ENCODE measurements at places on chromosomes 7 and 10. TPM values are rescaled to one million over a fixed set of nuclear protein-coding genes. Genes with fewer than 3 reads are reported as not detected.

- no peak for ATAC-seq
These were observed 231.1 kb downstream of the REEP3 start for GRCh38 chr10:63752318-63752717.

PCBD1 gene
- total RNA-seq, result 63.4 TPM

DNA sequence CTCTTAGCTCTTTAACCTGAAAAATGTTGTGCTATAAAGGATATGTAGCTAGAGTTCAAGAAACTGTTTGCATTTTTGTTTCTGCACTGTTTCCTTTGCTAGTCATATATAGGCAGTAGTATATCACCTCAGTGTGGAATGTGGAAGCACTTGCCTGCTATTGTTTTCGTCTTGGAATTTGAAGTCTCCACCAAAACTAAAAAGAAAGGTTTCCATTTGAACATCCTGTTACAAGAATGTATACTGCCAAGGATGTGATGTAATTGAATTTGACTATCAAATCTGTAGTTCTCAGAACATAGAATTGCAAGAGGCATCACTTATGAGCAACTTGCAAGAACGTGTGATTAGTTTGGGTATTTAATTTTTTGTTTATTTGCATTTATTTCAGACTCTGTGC, 51.1 kb upstream of the MEOX2 start:
- no peak for ATAC-seq

FAM171A1 gene
- 5.0 TPM for total RNA-seq

DNA sequence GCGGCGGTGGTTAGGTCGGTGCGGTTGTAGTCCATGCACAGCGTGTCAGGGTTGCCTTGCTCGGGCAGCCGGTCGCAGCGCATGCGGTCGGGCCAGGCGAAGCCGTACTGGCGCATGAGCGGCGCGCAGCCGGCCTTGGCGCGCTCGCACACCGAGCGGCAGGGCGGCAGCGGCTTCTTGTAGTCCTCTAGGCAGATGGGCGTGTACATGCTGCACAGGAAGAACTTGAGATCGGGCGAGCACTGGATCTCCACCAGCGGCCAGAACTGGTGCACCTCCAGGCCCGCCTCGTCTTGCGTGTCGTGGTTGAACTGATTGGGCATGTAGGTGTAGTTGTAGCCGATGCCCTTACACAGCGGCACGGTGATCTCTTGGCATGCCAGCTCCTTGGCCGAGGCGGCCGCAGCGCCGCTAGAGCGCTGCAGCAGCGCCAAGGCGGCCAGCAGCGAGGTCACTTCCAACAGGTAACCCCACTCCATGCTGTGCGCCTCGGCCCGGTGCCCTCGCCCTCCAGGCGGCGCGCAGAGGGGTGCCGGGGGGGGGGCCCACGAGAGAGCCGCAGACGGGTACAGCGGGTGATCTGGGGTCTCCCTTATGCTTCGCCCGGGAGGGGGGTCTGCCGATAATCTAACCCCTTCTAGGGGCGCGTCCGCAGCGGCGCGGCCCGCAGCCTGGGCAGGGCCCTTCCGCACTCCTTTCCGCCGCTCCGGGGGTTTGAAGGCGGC, 983 bp downstream of the FZD8 start:
- ATAC-seq, result peak; percentile 39

SLC16A9 gene
- 0.54 TPM for total RNA-seq

DNA sequence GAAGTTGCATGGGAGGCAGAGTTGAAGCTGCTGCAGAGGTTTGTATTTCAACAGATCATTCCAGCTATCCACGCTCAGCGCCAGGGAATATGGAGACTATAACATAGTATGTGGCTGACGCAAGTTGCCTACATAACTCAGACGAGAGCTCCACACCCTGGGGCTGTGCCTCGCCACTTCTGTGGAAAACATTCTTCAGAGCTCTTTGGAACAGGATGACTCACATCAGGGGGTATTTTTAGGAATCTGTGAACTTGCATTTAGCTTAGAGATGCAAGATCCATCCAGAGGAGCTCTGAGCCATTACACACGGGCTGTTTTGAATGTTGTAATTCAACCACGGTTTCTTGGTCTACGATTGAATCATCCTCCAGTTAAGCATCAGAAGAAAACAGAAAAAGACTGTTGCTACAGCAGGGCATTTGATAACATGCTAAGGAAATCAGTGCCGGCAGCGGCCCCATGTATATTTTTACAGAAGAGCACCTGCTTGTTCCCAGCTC, 481.5 kb upstream of the AKR1E2 start:
- peak; percentile 95 for ATAC-seq

DNA sequence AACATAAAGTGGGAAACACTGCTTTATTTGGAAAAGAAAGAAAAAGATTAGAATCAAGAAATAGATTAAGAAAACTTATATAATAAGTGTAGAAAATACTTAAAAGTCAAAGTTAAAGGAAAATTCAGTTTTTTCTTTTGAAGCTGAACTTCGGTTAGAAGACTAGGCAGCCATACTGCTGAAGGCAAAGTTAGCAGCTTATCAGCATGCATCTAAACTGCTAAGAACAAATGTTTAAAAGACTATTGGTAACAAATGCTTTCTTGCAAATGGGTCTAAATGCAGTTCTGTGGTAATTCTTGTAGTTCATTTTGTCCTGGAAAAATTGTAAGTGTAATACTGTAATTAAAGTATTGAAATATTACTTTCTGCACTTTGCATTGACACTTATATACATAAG, 18.0 kb downstream of the MIOS start:
- ATAC-seq, result no peak

GRCh38 chr10:123134343-123134914, 1.3 kb upstream of the HMX3 start:
- ATAC-seq, result no peak

- no peak for ATAC-seq
These were observed 39.9 kb upstream of the EMX2 start for GRCh38 chr10:117502421-117503243.

ANKRD30A gene
- total RNA-seq, result not detected

- ATAC-seq, result no peak
These were observed 3.7 kb downstream of the PSTK start for GRCh38 chr10:122983898-122984297.

DNA sequence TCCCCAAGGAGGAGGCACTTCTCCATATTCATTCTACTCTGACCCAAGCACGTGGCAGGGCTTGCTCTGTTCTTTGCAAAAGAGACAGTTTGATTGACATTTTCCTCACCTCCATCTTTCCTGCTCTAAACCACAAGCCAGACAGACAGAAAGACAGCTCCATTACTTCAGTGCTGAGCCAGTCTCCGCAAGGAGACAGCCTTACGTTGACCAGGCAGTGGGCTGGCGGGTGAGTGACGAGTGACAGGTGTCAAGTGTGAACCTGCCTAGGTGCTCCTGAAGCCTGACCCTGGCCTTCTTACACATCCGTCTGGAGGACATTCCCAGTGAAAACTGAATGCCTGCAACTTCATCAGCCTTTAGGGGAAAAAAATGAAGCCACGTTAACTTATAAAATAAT, 314.6 kb downstream of the TNS3 start:
- ATAC-seq, result no peak

FMC1 gene
- 18.2 TPM for total RNA-seq

H2BK1 gene
- total RNA-seq, result not detected

DNA sequence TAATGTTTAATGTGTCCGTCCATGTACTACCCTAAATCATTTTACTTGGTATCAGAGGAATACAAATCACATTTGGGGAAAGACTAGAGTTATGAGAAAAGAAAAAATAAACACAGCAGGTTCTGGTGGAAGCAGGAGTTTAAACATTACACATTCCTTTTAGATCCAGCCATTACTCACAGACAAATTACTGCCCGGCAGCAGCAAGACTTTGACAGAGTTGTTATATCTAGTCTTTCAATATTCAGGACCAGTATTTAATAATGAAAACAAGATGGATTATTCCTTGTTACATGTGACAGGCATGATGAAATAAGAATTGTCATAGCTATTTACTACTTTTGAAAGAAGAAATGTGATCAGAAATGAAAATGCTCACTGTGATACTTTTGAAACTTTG, 131.8 kb upstream of the GNAI1 start:
- no peak for ATAC-seq

DNA sequence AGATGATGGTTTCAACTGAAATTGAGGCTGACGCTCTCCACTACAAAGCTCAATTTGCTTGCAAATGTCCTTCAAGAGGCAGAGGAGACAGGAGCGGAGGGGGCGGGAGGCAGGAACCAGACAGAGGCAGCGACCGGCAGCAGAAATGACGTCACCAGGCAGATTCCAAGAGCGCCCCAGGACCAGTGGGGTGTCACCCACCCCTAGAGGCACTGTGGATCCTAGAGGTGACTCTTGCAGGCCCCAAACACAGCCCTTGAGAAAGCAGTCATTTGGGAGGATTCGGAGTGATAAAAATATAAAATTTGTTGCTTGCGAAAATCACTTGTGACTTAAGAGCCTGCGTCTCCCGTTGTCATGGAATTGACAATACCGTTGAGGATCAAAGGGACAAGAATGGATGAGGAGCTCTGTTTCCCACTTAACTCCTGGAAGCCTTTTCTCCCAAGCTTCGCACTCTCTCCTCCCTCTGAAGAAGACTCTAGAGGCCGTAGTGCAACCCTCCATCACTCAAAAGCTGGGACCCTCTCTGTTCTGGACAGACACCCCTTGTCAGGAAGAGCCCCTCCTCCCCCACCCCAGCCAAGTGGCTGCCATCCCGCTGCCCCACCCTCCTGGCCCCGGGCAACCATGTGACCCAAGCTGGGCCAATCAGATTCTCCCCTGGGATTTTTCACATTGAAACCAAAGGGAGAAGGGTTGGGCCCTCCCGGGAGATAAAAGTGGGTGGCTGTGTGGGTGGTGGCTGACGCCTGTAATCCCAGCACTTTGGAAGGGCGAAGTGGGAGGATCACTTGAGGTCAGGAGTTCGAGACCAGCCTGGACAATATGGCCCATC, 16.3 kb upstream of the SLC29A4 start:
- no peak for ATAC-seq

DNA sequence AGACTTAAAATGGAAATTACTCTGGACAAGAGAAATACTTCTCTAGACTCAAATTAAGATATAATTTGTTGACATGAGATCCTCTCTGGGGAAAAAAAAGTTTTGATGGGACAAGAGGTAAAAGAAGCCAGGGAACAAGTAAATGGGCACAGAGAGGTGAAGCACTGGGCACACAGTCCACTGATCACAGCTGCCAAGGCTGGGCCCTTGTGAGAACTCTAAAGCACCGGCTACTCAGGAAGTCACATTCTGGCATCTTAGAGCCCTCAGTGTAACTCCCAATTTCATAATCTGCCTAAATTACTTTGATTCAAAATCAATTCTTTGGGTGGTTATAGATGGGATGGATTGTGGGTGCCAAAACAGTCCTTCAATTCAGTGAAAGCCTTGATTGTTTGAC, 123.2 kb upstream of the CACNA2D1 start:
- no peak for ATAC-seq

GRCh38 chr10:86344281-86344680, 22.3 kb downstream of the GRID1 start:
- ATAC-seq, result no peak

DNA sequence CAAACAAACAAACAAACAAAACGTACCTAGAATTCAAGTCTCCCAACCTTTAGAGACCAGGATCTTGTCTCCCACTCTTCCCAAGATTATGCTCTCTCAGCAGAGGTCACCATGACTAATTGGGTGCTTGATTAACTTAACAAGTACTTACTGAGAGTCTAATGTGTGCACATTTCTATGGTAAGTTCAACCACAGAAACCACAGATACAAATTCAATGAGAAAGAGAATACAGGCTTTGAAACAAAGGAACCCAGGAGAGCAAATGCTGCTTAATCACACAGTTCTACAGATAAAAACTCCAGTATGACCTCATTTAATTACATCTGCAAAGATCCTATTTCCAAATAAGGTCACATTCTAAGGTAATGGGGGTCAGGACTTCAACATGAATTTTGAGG, 142.8 kb downstream of the DNAJC1 start:
- no peak for ATAC-seq

MAPK8 gene
- 35.6 TPM for total RNA-seq

- no peak for ATAC-seq
These were observed 135.3 kb downstream of the ADARB2 start for GRCh38 chr10:1602037-1602484.

DNA sequence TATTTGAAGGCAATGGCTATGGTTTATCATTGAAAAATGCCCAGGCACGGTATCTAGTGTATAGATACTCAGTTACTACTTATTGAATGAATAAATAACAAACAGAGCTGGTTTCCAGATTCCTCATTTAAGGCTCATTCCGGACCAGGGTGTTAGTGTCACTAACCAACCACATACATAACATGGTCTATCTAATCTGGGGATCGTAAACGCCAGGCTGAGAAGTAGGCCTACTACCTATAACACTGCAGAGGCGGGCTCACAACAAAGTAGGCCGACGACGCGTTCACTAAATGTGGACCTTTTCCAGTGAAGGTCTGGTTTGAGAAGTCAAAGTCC, 423 bp downstream of the LSM5 start:
- ATAC-seq, result no peak

- no peak for ATAC-seq
These were observed 682 bp downstream of the HGF start for GRCh38 chr7:81768951-81769778.

GRCh38 chr10:112286837-112287818, 3.9 kb downstream of the TECTB start:
- no peak for ATAC-seq

GRCh38 chr7:98209166-98209920, 1.9 kb upstream of the BHLHA15 start:
- ATAC-seq, result no peak

C7orf33 gene
- not detected for total RNA-seq

GPR15LG gene
- not detected for total RNA-seq

PLCE1 gene
- total RNA-seq, result 13.5 TPM

LRRN3 gene
- 1.6 TPM for total RNA-seq

NPSR1 gene
- total RNA-seq, result not detected

- ATAC-seq, result no peak
These were observed 131.6 kb downstream of the HGF start for GRCh38 chr7:81638198-81638597.

- no peak for ATAC-seq
These were observed 43.6 kb downstream of the MKX start for GRCh38 chr10:27701938-27702537.

POLR1F gene
- total RNA-seq, result 20.1 TPM

GPRIN2 gene
- not detected for total RNA-seq

- ATAC-seq, result no peak
These were observed 656.5 kb upstream of the COBL start for GRCh38 chr7:51973071-51973470.

CD36 gene
- 70.8 TPM for total RNA-seq

PMS2 gene
- total RNA-seq, result 9.1 TPM

- peak; percentile 95 for ATAC-seq
These were observed 111.5 kb downstream of the LRMDA start for GRCh38 chr10:75542906-75543305.

DNA sequence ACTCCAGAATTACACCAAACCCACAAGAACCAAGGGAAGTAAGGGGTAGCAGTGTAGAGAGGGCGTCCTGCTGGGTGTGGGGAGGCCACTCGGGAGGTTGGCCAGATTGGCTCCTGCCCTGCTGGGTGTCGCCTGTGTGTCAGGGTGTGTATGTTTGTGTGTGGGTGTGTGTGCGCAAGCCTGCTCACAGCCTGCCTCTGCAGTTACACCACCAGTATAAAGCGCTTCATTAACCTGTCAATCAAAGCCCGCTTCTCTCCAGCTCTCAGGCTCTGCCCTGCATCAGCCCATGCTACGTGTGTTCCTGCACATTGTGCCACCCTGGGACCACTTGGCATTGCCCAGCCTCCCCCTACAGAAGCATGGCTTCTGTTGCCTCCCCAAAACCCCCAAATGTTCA, 83.3 kb upstream of the PAX2 start:
- no peak for ATAC-seq

Data from gastroesophageal sphincter (tissue), 4 donors.